ENCODE measurements at places on chromosomes 11 and 22.
A peak's percentile ranks its signal among the peaks of the same experiment; 100 is the strongest.

DNA sequence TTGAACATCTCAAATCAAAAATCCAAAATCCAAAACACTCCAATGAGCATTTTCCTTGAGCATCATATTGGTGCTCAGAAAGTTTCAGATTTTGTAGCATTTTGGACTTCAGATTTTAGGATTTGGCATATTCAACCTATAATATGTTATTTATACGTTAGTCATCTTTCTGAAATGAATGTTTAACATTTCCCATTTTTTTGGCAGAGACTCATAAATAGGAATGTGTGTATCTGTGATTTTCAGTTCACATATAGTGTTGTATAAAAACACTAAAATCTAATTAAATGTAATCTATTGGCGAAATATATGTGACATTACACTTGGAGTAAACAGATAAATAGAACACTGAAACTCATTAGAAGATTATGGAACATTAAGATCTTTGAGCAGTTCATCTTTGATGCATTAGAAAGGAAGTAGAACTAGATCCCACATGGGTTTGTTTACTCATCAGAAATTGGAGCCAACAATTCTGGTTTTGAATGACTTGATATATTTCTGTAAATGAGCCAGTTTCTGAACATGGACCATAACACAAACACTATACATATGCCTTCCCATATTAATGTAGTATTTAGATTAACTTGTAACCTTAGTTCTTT is 153.1 kb downstream of the UVRAG start:
- no peak for DNase-seq

GRCh38 chr22:37206118-37206840 is 6.0 kb downstream of the SSTR3 start:
- no peak for DNase-seq

GRCh38 chr11:72039856-72040401 is 40.4 kb downstream of the NUMA1 start:
- no peak for DNase-seq

GRCh38 chr22:27323661-27324060 is 477.9 kb downstream of the MN1 start:
- no peak for DNase-seq

- DNase-seq = no peak
Observed at GRCh38 chr11:125062218-125062930, 731 bp upstream of the SLC37A2 start.

GRCh38 chr11:104614117-104614680 is 284.1 kb downstream of the CASP12 start:
- no peak for DNase-seq

GRCh38 chr11:9133956-9134355 is 42.6 kb upstream of the SCUBE2 start:
- DNase-seq = no peak

DNA sequence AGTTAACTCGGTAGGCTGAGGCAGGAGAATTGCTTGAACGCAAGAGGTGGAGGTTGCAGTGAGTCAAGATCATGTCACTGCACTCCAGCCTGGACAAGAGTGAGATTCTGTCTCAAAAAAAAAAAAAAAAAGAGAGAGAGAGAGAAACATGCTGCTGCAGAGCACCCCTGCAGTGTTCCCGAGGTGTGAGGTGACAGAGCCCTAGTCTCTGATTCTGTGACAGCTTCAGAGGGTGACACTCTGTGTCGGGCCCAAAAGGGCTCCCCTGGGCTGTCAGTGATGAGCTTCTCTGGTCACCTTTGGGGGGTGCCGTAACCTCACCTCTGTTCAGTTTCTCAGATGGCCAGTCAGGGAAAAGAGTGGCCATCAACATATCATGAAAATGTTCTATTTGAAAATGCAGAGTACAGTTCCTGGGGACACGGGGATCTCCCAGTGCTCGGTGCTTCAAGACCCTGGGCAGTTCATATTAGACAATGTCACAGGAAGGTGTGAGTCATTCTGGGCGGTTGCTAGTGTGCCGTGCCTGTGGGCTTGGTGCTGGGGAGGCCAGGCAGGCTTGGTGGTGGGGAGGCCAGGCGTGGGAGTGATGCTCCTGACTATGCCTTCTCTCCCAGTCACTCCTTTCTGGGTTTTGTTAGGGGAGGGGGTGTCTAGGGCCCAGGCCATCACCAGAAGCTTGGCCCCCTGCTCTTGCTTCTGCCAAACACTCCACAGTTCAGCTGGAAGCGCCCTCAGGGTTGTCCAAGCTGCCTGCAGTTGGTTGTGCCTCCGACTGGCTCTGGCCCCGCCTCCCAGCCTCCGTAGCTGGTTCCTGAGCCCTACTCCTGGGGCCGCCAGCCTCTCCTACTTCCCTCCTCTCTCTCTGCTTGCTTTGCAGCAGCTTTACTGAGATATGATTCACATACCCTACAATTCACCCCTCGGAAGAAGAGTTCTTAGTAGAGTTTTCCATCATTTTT is 52.5 kb upstream of the CLDN5 start:
- peak; percentile 12 for DNase-seq

DNA sequence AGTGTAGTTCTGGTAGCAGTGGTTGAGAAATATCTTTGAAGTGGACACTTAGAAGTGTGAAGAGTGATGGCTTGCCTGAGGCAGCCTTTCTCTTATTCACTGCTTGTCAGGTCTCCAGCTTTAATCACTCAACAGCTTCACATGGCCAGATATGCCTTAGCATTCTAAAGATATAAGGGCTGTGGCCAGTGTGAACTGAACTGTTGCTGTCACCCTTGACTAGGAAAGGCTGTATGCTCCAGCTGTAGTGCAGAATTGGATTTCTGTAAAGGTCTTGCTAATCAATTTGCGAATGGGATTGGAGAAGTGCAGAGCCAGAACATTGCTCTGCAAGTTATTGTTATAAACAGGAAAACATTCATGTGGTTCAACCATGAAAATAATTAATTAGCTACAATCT is 266.7 kb downstream of the TMEM135 start:
- no peak for DNase-seq

GRCh38 chr11:46330563-46331281 is 16.5 kb upstream of the DGKZ start:
- no peak for DNase-seq

GRCh38 chr22:50603511-50604255 is 3.1 kb downstream of the MAPK8IP2 start:
- no peak for DNase-seq

DNA sequence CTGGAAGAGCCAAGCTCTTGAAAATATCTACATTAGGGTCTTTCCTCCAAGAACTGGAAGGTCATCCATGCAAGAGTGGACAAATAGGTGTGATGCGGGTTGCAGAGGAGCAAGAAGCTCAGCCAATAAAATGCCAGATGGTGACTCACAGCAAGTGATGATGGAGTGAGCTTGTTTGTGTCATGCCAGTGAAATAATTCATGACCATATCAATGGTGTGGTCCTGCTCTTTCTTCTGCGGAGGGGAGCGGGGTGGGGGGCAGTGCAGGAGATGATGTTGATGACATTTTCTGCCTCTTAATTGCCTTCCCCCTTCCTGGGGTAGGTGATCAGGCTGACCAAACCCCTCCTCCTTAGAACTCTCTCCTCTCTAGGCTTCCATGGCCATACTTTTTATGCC is 118.5 kb upstream of the TIMP3 start:
- DNase-seq = no peak

- no peak for DNase-seq
Observed at GRCh38 chr11:1534682-1535081, 37.4 kb downstream of the DUSP8 start.

GRCh38 chr11:6656936-6657335 is 1.3 kb upstream of the DCHS1 start:
- DNase-seq = no peak

GRCh38 chr11:65617990-65618751 is 2.6 kb downstream of the PCNX3 start:
- no peak for DNase-seq

- no peak for DNase-seq
Observed at GRCh38 chr11:46222490-46223251, 54.8 kb upstream of the CREB3L1 start.

GRCh38 chr22:49767355-49768062 is 60.2 kb downstream of the BRD1 start:
- no peak for DNase-seq

GRCh38 chr22:19784384-19785175 is 24.0 kb downstream of the TBX1 start:
- no peak for DNase-seq

- DNase-seq = no peak
Observed at GRCh38 chr11:65298131-65298535, 16.5 kb upstream of the CDC42EP2 start.

DNA sequence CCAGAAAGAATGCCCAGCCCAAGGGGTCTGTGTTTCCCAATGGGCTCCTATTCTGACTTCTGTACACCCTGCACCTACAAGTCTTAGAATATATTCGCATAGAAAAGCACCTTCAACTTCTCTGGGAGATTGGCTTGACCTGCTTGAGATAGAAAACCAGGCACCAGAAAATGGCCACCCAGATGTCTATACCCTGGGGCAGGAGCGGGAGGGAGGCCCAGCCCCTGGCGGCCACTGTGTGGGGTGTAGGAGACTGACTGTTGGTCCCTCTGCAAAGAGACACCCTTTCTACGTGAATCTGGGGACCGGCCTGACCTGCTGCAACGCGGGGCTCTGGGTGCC is 8.5 kb downstream of the DENND6B start:
- DNase-seq = no peak
